GM10248 (cell line): ENCODE measurements at places on chromosomes 16 and 17.

DNA sequence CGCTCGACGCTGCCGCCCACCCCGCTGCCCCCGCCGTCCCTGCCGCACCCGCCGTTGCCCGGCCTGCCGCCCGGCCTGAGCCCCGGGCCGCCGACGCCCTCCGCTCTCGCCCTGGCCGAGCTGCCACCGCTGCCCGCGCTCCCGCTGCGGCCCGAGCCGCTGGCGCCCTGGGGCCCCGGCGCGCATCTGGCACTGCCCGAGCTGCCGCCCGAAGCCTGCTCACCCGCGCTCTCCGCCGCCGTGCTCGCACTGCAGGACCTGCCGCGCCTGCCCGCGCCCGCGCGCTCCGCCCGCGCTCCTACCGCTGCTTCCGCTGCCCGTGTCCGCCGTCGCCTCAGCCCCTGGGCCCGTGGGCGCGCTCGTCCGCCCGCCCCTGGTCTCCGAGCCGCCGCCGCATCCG is 8.4 kb upstream of the CLDN9 start:
- no peak for DNase-seq

DNA sequence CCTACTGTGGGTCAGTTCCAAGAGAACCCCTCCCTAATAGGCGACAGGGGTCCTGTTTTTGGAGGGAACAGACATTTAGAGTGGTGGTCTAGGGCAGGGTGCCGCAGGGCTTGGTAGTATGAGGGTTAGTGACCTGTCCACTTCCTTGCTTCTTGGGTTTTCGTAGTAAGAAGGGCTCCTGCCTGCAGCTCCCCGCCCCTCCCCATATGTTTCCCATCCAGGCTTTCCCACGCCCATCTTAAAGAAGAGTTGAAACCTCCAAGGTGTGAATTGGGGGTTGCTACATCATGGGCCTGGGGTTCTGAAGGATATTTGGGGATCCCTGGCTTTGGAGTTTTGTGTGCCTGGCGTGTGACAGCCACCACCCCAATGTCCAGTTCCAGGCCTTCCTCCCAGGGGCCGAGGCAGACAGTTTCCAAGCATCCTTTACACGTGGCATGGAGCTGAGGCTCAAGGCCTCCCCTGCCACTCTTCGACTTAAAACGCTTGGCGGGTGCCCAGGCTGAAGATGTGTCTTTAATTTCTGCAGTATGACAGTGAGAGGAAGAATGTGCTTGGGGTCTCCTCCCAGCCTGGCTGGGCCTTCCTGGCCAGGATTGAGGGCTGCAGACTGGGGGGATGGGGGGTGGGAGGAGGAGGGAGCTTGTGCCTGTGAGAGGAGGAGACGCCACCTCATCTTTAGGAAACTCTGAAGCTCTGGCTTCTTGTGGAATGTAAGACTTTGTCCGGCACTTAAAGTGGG is 2.3 kb upstream of the COL1A1 start:
- DNase-seq = no peak

- DNase-seq = peak; percentile 48
Measured at GRCh38 chr17:5785867-5786509, 201.7 kb upstream of the NLRP1 start.

DNA sequence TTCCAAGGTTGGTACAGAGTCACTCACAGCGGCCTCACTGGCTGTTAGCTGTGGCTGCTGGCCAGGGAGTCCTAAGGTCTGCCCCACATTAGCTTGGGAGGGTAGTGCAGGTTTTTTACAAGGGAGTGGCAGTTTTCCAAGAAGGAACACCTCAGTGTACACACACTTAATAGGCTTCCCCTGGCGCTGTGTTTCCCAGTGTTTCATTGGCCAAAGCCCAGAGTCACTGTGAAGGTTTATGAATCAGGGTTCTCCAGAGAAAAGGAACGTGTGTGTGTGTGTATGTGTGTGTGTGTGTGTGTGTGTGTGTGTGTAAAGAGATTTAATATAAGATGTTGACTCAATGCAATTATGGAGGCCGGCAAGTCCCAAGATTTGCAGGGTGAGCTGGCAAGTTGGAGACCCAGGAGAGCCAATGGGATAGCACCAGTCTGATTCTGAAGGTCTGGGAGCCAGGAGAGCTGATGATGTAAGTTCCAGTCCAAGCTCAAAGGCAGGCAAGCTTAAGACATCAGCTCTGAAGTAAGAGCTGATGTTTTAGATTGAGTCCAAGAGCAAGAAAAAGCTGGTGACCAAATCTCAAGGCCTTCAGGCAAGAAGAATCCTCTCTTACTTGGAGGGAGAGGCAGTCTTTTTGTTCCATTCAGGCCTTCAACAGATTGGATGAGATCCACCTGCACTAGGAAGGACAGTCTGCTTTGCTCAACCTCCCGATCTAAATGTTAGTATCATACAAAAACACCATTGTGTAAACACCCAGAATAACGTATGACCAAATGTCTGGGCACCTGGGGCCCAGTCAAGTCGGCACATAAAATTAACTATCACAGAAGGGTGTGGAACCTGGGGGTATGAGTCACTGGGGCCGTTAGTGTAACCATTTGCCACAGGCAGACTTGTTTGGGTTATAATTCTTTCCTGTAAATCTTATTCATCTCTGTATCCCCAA is 206.8 kb downstream of the PRKCA start:
- no peak for DNase-seq

GRCh38 chr17:45355087-45355486 is 38.3 kb upstream of the MAP3K14 start:
- DNase-seq = no peak

- DNase-seq = peak; percentile 53
Measured at GRCh38 chr17:82021107-82021899, 1.4 kb downstream of the CENPX start.

DNA sequence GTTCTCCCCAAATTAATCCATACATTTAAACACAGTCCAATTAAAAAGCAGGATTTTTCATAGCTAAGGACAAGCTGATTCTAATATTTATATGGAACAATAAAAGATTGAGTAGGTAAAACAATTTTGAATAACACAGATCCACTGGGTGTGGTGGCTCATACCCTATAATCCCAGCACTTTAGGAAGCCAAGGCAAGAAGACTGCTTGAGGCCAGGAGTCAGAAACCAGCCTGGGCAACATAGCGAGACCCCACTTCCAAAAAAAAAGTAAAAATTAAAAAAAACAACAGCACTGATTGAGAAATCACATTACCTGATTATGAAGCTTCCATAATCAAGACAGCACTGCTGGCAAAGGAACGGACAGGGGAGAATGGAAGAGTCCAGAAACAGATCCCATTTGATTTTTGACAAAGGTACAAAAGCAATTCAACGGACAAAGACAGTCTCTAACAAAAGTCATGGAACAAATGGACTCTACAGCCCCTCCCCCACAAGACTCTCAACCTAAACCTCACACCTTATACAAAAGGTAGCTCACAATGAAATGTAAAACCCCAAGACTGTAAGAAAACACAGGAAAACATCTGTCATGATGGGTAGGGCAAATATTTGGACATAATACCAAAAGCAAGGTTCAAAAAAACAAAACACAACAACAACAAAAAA is 17.9 kb downstream of the USP7 start:
- DNase-seq = no peak

DNA sequence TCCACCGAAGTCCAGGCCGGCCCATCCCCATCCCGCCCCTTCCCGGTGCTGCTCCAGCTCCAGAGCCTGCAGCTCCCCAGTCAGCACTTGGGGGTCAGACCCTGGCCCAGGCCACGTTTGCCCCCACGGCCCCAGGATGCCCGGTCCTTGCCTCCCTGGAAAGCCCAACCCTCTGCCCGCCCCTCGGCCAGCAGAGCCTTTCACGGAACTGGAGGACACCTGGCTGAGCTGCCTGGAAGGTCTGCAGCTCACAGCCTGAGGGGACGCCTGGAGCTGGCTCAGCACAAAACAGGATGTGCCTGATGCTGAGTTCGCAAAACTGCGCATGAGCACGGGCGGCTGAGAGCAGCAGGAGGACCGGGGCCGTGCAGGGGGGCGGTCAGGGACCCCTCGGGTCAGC is 29.7 kb upstream of the SSTR5 start:
- no peak for DNase-seq

GRCh38 chr16:56643080-56643778 is 4.8 kb downstream of the MT1A start:
- DNase-seq = no peak

- DNase-seq = no peak
Measured at GRCh38 chr16:18800775-18801144, 589 bp downstream of the ARL6IP1 start.

DNA sequence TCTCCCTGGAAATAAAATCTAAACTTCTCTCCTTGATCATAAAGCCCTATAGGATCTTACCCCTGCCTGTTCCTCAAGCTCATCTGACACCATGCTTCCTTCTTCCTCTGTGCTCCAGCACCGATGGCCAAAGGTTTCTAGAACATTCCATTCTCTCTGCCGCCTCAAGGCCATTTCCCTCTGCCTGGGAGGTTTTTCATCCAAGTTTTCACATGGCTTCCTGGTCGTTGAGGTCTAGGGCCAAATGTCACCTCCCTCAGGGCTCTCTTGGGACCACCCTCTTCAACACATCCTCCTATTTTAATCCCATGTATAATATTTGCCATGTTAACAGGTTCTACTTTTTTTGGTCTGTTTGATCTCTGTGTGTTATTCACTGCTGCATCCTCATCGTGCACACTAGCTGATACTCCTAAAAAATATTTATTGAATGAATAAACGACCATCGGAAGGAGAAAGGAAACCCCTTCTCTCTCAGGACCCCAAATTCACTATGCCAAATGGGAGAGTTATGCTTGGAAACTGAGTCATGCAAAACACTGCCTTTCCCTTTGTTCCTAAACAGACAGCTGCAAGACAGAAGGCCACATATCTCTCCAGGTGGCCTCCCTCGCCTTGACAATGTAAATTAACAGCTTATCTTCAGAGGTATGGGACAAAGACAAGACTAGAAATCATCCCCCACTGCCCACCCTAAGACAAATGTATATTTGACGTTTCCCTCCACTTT is 78.5 kb downstream of the XYLT1 start:
- DNase-seq = no peak

GRCh38 chr16:53841884-53842283 is 137.9 kb downstream of the FTO start:
- no peak for DNase-seq

GRCh38 chr16:31265329-31266245 is 5.8 kb downstream of the ITGAM start:
- DNase-seq = peak; percentile 87
